ENCODE measurements at places on chromosomes 11 and 22.

- no peak for DNase-seq
These were observed 57.1 kb downstream of the TRAF6 start for GRCh38 chr11:36452961-36453360.

DNA sequence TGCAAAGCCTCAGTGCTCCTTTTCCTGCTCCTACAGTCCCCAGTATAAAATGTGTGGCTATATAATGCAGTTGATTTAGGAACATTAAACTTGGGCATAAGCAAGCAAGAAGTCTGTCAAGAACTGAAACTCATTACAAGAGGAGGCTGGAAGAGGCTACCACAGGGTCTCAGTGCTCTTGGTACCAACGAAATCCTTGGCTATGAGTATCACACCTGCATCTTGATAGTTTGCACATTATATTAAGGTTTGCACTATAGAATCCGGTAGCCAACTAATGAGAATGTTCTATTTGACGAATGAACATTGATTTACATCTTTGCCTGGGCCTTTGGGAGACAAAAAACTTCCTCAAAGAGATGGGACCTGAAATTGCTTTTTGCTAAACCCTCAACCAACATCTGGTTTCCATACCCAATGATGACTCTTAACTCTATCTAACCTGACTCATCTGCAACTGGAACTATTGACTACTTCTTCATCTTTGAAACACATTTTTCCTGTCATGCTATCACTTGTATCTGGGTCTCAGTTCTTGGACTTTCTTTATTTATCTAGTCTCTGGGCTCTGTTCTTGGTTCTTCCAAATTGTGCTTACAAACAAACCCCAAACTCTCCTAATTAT is 207.2 kb upstream of the CTSC start:
- DNase-seq: peak; percentile 63

DNA sequence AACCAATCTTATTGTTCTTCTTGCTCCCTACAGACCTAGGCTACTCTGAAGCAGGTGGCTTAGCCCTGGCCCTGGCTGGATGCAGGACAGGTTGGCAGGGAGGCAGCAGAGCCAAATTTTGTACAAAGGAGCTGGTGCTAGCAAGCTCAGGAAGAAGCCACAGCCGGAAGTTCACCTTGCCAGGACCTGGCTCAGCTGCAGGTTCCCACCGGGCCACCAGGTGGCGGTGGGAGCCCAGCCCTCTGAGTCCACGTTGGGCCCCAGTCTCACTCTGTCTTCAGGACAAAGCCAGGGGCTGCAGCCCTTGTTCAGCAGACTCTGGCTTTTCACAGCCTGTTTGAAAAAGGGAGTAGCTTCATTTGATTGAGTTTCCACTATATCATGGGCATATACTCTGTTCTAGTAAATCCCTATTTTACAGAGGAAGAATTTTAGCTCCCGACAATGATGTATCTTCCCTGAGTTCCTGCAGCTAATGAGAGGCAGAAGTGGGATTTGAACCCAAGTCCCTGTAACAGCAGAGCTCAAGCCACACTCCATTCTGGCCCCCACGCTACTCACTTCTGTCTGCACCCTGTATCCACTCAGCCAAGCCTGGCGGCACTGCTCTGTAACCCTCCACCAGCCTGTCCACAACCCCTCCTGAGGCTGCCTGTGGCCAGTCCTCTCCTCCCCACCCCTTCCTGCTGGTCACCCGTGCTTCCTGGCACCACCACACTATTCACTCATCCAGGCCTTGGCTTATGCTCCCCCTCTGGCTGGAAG is 3.3 kb downstream of the TKFC start:
- DNase-seq: peak; percentile 69

DNA sequence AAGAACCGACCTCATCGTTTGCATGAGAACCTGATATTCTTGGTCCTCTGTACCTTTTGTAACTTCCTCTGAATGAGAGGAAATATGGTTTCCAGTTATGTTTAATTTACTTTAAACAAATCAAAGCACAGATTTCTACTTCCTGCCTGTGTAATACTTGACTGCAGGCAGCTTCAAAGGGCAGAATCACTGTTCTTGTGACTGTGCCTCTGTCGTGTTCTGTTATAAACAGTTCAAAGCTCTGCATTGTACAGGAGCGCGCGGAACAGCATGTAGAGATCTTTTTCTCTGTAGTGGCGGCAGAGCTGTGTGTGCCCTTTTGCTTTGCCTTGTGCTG is 73.2 kb upstream of the CLDN5 start:
- no peak for DNase-seq

- no peak for DNase-seq
These were observed 675.3 kb downstream of the BRD1 start for GRCh38 chr22:49152127-49152938.

DNA sequence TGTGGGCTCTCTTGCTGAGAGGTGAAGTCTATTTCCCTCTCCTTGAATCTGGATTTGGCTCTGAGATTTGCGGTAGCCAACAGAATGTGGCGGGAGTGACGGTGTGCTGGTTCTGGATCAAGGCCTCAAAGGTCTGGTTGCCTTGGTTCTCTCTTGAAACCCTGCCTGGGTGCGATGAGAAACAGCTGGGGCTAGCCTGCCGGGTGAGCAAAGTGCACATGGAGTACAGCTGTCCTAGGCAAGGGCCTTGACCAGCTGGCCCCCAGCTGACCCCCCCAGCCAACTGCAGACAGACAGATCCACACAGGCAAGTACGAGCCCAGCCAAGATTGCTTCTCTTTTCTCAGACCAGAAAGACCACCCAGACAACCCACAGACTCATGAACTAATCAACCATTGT is 10.8 kb downstream of the SUN2 start:
- DNase-seq: no peak

GRCh38 chr11:64206457-64207255 is at the start of gene FERMT3:
Gene FERMT3, plus strand, starts transcription at chr11:64206721. Its CDS starts 644 bp downstream, at chr11:64207365.
- DNase-seq: no peak

- DNase-seq: no peak
These were observed 27.7 kb upstream of the RRM1 start for GRCh38 chr11:4066910-4067309.

DNA sequence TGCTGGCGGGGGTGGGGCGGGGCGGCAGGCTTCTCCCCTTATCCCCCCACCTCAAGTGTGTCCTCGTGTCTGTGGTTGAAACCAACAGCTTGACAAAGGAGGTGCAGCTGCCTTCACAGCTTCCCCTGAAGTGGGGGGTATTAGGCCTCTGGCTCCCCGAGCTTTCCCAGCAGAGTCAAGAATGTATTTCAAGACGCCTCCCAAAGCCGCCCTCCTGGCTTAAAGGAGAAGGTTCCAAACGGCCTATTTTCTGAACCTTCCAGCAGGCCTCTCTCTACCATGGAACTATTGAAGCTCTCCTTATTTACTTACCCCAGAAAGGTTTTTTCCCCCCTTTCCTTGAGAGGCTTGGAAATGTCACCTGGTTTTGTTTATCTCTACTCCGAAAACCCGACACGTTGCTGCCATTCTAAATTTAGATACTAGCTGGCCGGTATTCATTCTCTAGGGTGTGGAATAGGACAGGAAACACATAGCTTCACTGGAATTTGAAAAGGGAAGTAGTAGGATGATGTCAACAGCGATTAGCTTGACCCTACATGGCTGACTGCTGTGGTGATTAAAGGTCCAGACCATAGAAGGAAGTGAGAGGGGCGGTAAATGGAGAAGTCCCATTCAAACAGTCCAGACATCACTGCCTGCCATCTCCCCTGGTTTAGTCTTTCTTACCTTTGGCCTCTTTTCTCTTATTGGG is 671 bp upstream of the PICALM start:
- peak; percentile 97 for DNase-seq

- peak; percentile 66 for DNase-seq
These were observed 1.8 kb downstream of the ALKBH8 start for GRCh38 chr11:107563702-107564101.

- peak; percentile 18 for DNase-seq
These were observed 1.6 kb downstream of the BRD1 start for GRCh38 chr22:49825944-49826602.

GRCh38 chr22:43343262-43343669 is at the start of gene SCUBE1:
Gene SCUBE1, minus strand, starts transcription at chr22:43343372. Its CDS starts 111 bp downstream, at chr22:43343261.
- peak; percentile 17 for DNase-seq

DNA sequence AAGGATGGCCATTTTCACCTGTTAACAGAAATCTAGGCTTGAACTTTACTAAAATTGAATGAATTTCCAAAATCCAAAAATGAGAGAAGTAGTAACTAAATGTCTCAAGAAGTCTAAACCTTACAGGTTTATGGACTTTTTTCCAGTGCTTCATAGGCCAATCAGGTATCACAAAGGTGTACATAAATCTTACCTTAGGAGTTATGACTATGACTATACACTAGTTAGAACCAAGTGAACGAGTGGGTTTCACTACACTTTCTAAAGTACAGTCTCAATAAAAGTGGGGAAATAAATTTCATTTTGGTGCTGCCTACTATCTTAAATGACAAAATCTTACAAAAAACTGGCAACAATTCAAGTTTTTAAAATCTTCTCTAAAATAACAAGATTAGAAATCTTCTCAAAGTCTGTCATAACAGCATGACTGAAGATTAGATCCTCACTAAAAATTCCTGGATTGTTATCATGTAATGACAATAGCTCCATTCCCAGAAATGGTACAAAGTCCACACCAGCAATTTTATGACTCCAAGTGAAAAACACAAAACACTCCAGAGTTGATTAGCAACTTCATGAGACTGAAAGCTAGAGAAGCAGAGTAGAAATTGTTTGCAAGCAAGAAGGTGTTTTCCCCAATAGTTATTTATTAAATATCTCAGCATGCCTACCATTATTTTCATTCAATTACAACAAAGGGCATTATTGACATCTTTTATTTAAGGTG is 20.9 kb downstream of the SOX6 start:
- DNase-seq: no peak

- no peak for DNase-seq
These were observed 3.2 kb upstream of the KLHDC7B start for GRCh38 chr22:50542416-50542927.
